ENCODE measurements at places on chromosomes 11 and 22.

DNA sequence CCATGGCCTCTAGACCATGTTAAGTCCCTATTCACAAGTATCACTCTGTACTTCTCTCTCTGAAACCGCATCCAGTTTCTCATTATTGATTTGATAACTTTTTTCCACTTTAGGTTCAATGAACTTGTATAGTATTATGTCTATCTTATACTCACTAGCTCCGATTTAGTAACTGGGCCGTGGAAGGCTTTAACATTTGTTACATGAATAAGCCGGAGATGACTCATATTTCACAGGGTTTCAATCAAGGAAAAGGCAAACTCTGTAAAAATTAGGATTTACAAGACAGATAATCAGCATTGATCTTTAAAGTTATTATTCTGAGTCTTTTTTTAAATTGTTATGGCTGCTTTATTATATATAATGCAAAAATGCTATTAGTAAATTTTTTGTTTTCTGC is 662.2 kb upstream of the CNTN5 start:
- no peak for DNase-seq

DNA sequence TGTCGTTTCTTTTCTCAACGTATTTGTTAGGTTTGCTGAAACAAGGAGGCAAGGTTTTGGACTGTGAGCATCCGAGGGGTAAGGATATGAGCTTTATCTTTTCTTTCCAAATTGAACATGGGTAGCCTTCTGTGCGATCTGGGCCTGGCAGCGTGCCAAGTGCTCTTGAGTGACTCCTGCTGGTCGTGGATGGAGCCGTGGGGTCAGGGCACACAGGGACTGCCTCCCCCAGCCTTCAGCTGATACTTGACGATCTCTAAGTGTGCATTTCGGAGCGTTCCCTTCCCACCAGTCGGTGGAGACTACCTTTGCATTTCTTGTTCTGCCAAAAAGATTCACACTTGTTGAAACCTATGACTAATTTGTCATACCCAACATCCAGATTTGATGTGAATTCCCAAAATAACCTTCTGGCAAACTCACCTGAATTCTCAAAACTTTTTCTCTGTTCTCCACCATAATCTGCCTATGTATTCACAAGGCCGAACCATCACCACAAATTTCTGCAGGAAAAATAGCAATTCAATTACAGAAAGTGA is 40.1 kb upstream of the CLMP start:
- peak; percentile 60 for DNase-seq

- DNase-seq = no peak
These were observed 55.3 kb downstream of the TRPC6 start for GRCh38 chr11:101528541-101528940.

- no peak for DNase-seq
These were observed 89.5 kb upstream of the ISX start for GRCh38 chr22:34976474-34976873.

DNA sequence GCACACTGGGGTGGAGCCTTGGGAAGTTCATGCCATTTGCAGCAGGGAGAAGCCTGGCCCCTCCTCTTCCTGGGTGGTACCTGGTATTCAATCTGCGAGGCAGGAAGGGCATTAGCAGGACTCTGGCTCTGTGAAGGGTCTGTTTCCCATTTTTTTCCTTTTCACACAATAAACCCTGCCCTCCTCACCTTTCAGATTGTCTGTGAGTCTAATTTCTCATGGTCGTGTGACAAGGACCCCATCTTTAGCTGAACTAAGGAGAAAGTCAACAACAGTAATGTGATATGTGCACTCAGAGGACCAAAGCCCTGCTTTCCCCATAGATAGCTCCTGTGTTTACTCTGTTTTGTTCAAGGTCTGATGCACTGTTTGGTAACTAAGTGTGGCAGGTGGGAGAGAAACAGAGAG is 26.6 kb upstream of the CASP4 start:
- DNase-seq = no peak

GRCh38 chr11:61059260-61059752 is 43.0 kb upstream of the CD5 start:
- no peak for DNase-seq

- DNase-seq = no peak
These were observed 119.2 kb downstream of the KCNQ1OT1 start for GRCh38 chr11:2580571-2581001.

DNA sequence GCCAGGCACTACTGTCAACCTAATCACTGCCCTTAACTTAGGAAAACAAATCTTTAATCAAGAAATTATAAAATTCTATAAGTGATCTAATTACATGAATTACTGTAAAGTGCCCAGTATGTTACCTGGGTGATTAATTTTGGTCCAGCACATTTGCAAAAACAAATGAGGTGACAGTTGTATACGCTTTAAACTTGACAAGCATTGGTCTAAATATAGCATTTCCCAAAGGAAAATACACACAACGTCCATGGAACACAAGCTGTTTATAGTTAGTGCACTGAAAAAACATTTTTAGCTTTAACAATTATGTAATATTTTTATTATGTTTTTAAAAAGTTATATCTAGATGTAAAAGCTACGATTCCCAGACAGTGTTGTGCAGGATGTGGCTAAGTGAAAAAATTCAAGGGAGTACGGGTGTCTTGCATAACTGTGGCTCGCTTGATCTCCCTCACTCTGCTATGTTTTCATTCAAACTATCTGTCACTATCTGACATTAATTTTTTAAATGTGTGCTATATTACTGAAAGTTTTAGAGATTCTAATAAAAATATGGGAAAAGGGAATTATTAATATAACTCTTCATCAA is 38.8 kb downstream of the PGR start:
- DNase-seq = no peak

- no peak for DNase-seq
These were observed 4.8 kb upstream of the NLRP10 start for GRCh38 chr11:7969756-7970646.

- DNase-seq = no peak
These were observed 125.6 kb downstream of the BCR start for GRCh38 chr22:23305922-23306374.

- peak; percentile 3 for DNase-seq
These were observed 50.7 kb downstream of the MYEOV start for GRCh38 chr11:69344570-69345145.
